Activated CD4-positive, alpha-beta T cell treated with anti-CD3 and anti-CD28 coated beads for 1 hour (primary cell): ENCODE measurements at places on chromosomes 1 and 21.

DNA sequence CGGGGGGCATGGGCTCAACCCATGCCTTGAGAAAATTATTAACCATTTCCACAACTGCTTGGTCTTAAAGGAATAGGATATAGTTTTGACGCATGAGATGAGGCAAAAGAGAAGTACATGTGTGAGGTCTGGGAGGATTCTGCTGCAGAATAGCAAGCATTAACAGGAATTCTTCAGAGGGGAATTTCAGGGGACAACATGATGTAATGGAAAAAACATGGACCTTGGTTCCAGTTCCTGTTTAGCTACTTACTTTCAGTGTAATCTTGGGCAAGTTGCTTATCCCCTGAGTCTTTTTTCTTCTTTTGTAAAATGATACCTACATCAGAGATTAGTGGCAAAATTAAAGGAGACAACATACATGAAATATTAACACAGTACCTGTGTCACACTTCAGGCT, 85.6 kb downstream of the PRRX1 start:
- no peak for DNase-seq

- peak; percentile 77 for DNase-seq
Measured at GRCh38 chr1:40818264-40818961, 34.8 kb downstream of the KCNQ4 start.

- no peak for DNase-seq
Measured at GRCh38 chr1:46277658-46278373, 25.6 kb downstream of the LRRC41 start.

- no peak for DNase-seq
Measured at GRCh38 chr1:15343729-15344128, 66.0 kb upstream of the EFHD2 start.

DNA sequence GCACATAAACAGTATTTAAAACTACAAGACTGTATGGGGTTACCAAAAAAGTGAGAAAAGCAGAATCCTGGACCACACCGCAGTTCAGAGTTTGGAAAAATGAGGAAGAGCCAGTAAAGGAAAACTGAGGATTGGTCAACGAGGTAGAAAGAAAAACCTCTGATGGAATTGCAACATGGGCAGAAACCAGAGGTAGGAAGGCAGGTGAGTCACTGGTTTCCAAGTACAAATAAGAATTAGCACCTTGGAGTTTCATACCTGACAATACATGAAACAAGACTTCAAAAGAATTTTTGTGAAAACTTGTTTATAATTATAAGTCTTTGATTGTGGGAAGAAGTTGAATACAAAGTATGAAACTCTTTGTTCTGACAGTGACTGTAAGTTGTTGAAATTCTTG, 533.7 kb upstream of the DAB1 start:
- DNase-seq = no peak

GRCh38 chr1:58465825-58466629, 80.5 kb downstream of the OMA1 start:
- DNase-seq = no peak

GRCh38 chr1:66381621-66382275, 152.2 kb upstream of the SGIP1 start:
- no peak for DNase-seq
